ENCODE measurements at places on chromosomes 11 and 22.

- no peak for DNase-seq
These were observed 71.9 kb downstream of the PLEKHA7 start for GRCh38 chr11:16942342-16942741.

GRCh38 chr11:111001986-111002611, 243.4 kb upstream of the POU2AF2 start:
- peak; percentile 81 for DNase-seq

- DNase-seq: no peak
These were observed 541 bp downstream of the HORMAD2 start for GRCh38 chr22:30080805-30081204.

GRCh38 chr22:17647991-17648390, 9.4 kb downstream of the BCL2L13 start:
- DNase-seq: peak; percentile 85

DNA sequence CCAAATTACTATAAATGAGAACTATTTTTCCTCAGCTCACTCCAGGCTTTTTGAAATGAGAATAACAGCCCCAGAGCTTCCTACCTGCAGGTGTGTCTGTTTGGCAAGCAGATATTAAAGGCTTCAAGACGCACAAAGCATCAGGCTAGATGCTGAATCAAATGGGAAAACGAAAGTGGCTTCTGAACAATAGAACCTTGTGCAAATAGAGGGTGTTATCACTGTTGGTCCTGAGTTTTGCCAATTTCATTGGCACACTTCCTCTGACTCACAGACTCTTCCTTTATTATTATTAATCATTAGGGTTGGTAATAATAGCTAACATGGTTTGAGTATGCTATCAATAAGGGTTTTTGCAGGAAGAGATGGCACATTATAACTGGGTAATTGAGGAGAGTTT, 13.4 kb downstream of the SYT13 start:
- DNase-seq: no peak

DNA sequence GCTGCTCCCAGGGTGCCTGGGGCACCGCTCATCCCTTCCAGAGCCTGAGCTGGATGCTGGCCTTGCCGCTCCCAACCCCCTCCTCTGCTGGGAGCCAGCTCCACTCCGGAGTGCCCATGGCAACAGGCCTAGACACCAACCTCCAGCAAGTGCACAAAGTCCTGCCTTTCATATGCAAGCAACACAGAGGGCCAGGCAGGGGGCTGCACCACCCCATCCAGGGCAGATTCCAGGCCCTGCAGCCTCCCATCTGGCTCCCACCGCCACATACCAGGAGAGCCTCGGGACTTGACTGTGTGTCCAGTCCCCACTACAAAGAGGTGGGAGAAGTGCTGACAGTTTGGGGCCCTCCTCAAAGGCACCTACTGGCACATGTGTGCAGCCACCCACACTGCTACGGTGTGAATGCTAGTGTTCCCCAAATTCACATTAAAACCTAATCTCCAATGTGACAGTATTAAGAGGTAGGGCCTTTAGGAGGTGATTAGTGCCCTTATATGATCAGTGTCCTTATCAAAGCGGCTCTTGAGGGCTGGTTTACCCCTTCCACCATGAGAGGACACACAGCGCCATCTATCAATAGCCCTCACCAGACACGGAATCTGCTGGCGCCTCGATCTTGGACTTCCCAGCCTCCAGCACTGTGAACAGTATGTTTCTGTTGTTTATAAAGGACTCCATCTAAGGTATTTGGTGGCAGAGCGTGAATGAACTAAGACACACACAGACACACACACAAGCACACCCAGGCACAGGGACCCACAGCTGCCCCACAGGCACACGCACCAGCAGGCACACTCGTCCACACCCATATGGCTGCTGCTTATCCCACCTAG, 16.2 kb downstream of the ARVCF start:
- no peak for DNase-seq

DNA sequence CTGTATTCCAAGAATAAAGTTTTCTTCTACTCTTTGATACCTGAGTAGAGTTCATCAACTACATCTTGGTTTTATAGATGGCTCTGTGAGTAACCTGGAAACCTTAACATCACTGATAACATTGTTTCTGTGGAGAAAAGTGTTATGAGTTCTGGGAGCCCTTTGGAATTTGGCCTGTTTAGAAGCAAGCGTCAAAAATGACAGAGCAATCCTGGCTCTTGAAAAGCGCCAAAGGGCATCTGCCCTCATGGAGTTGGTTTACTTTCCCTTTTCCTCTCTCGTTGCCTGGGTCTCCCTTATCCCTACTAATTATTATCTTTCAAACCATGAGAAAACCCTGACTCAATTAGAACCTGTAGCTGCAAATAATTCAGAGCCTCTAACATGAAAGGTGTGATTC, 140.1 kb downstream of the DBX1 start:
- no peak for DNase-seq

Data from inflammatory macrophage treated with lipopolysaccharide for 4 hours (primary cell).